Ascending aorta (tissue), 2 donors: ENCODE measurements at places on chromosomes 11 and 22.

DNA sequence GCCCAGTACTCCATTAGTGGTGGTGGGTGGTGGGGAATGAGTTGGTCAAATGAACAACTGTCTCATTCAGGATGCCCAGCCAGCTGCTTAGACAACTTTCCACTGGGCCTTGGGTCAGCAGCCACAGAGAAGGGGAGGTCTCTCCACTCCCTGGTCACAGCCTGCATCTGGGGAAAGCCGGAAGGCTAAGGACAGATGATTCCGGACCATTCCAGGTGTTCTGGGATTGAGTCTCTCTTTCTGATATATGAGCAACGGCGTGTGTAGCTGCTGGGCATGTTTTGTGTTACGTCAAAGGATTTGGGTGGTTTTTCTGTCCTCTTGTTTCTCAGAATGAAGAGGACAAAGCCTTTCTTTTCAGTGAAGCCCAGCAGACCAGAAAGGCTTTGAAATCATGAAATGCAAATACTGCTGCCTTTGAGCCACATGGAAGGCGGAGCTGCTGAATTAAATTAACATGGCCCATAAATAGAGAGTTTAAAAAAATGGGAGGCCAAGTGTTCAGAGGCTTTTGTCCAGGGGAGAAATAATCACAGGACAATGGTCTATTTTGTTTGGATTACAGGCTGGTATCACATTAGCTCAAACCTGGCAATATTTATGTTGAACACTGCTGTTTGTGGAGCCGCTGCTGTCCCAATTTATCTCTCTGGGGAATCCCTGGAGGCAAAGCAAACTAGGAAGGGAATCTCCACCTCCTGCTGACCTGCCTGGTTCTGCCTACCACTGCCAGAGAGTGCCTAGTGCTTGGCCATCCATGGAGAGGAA is 234.4 kb upstream of the E2F8 start:
- DNase-seq: no peak

- DNase-seq: no peak
Observed at GRCh38 chr11:126992804-126993111, 7.8 kb downstream of the KIRREL3 start.

- no peak for DNase-seq
Observed at GRCh38 chr11:35163702-35164496, 24.9 kb downstream of the CD44 start.

- no peak for DNase-seq
Observed at GRCh38 chr22:44669561-44669976, 32.4 kb upstream of the PRR5 start.

DNA sequence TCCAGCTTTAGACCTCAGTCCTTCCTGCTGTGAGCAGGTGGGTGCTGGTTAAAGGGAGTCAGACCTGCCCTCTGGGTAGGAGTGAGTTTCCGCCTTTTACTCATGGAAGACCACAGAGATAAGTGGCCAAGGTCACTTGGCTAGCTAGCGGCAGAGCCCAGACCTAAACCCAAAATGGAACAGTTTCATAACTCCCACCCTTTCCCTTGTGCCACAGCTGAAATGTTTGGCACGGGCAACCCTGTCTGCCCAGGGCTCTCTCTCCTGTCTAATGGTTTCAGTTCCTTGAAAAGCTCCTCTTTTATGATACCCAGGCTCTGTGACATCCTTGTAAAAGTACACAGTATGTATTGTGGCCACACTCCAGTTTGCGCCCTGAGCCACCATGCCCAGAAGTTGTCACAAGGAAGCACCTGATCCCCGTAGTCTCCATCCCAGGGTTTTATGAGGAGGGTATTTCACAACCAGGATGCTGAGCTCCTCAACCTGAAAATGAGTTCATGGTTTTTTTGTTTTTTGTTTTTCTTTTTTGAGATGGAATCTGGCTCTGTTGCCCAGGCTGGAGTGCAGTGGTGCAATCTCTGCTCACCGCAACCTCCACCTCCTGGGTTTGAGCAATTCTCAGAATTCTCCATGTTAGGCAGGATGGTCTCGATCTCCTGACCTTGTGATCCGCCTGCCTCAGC is 5.1 kb downstream of the MB start:
- DNase-seq: no peak

GRCh38 chr22:33835265-33835664 is 85.0 kb downstream of the LARGE1 start:
- no peak for DNase-seq

DNA sequence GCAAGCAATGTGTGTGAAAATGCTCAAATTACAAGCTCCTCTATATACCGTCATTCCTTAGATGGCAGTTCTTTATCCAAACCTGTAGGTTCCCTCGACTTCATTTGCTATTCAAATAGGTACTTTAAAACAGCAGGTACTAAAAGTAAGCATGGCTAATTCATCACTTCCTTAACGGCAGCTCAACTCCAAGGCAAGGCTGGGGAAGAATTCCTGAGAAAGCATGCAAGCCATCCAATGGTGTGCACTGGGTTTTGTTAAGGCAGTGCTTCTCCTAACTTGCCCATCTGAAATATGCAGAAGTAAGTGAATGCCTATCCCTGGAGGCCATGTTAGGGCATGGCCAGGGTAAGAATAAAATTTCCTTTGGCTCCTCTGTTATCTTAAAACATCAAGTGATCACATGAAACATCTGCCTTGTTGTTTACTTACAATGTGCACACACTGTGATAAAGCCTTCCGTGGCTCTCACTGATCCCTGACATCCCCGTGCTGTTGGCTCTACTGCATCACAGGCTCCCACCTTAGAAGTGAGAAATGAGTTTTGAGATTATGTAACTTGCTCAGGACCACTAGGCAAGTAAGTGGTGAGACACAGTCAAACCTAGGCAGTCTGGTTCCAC is 52.1 kb downstream of the SMCO4 start:
- no peak for DNase-seq
